Left forelimb (tissue), 1 donor: ENCODE measurements at places on chromosomes 2 and 18.

DNA sequence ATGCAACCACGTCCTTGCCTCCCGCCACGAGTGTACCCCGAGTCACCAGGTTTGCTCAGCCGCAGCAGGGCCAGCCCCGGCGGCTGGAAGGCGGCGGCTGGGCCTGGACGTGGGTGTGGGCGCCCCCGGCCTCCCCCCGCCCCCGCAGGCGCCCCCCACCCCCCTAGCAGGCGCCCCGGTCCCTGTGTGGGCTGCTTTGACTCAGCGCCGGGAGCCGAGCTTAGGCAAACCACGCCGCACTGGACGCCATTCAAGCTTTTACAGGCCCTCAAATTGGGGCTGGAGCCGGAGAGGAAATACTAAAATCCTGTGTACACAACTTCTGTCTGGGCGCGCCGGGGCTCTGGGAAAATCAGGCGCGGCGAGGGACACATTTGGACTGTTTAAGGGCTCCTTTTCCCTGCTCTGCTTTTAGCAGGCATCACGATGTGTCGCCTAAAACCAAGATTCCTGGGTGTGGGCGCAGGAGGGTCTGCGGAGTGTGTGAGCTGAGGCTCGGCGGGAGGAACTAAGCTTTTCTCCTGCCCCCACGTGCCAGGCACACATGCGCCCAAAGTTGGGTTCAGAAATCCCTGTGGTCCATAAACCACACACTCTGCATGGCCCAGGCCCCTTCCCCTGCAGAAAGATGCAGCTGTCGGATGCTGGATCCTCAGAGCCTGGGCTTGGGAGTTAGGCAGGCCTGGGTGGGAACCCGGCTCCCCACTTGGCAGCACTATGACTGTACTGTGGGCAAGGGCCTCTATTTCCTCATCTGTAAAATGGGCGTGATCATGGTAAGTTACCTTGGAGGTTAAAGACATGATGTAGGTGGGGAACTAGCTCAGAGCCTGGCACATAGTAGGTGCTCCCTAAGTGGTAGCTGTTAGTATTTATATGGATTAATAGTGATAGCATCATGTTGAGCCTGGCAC, 57.6 kb downstream of the ATOH8 start:
- DNase-seq = no peak

- DNase-seq = no peak
These were observed 134.2 kb upstream of the RND3 start for GRCh38 chr2:150621526-150622213.

DNA sequence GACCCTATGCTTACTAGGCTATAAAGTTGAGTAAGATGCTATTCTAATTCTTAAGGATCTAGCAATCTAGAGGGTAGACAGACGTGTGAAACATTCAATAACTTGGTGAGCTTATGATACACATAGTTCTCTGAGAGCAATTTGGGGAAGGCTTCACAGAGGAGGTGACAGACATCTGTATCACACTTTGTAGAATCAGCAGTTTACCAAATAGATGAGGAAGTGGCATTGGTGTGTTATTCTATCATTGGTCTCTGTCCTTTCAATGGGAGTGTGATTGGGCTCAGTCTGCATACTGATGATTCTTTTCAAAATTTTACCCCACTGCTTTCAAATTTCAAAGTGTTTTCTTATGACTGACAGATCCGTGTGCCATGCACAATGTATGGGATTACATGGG, 47.0 kb upstream of the TMEM178A start:
- DNase-seq = no peak

- no peak for DNase-seq
These were observed 2.3 kb downstream of the LYPD1 start for GRCh38 chr2:132667706-132668105.

- DNase-seq = no peak
These were observed 50.3 kb downstream of the ARL4C start for GRCh38 chr2:234446404-234447076.

GRCh38 chr2:225272173-225272572, 127.3 kb upstream of the NYAP2 start:
- no peak for DNase-seq

DNA sequence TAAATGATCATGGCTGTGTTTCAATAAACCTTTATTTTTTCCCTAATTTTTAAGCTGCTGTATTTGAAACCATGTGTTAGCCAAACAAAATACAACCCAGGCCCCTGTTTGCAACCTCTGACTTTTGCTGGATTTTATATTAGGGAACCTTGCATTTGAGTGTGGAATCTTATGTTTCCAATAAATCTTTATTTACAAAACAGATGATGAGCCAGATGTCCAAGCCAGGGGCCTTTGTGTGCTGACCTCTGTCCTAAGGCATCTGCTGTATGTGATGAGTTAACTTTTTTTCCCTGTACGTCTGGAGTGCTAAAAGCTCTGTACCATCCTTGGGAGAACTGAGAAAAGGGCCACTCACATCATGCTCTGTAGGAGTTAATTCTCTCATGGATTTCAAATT, 162.9 kb downstream of the TRIB2 start:
- no peak for DNase-seq

DNA sequence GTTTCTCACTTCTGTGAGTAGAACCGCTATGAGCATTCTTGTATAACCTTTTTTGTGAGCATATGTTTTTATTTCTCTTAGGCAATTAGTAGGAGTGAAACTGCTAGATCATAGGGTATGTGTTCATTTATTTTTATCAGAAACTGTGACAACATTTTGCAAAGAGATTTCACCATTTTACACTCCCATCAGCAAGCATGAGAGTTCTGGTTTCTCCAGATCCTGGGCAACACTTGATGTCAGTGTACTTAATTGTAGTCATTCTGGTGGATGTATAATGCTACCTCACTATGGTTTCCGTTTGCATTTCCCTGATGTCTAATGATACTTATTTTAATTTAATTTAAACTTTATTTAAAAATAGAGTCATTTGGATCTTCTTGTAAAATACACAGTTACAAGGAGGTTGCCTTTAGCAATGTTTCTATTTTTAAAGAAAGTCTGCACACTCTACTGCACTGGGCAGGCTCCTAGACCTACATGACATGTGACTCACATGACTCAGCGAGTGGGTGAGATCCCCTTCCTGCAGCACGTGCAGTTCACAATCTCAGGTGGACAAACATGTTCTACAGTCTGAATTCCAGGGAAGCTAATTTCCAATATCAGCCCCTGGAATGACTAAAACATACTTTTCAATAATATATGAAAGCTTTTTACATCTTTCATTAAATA, 127.0 kb upstream of the BCL2L11 start:
- no peak for DNase-seq

- no peak for DNase-seq
These were observed 5.7 kb downstream of the IL1B start for GRCh38 chr2:112830682-112831512.

DNA sequence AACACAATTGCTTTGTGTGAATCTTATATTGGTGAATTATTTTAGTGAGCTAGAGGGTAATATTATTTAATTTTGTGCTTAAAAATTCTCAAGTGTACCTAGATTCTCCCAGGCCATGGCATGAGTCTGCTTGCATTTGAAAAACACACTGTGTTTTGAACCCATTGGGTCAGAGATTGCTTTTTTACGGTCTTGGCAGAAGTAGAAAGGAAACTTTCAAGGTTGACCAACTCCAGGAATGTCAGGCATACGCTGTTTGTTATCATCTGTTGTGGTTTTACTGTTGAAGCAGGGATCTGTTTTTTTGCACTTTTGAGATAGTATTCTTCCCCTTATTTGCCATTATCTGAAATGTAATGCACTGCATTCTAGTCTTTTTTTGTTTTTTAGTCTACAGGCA, 377.4 kb downstream of the RPRM start:
- no peak for DNase-seq

- DNase-seq = no peak
These were observed 40.8 kb upstream of the CLASP1 start for GRCh38 chr2:121690095-121690494.

GRCh38 chr18:31738460-31739407, 21.9 kb downstream of the SLC25A52 start:
- no peak for DNase-seq

DNA sequence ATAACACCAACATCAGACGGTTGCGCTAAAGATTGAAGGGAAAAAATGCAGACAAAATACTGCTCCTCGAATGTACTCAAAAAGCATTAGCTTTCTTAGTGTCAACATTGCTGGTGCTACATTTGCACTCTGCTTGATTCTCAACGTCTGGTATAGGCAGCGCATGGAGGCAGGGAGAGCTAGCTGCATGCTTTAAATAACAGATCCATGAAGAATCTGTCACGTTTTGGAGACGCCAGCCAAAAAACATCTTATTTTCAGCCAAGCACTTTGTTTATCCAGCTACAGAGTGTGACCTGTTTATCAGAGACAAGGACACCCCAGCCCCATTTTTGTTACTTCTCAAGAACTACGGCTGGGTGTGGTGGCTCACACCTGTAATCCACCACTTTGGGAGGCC, 59.5 kb downstream of the APOB start:
- DNase-seq = no peak

DNA sequence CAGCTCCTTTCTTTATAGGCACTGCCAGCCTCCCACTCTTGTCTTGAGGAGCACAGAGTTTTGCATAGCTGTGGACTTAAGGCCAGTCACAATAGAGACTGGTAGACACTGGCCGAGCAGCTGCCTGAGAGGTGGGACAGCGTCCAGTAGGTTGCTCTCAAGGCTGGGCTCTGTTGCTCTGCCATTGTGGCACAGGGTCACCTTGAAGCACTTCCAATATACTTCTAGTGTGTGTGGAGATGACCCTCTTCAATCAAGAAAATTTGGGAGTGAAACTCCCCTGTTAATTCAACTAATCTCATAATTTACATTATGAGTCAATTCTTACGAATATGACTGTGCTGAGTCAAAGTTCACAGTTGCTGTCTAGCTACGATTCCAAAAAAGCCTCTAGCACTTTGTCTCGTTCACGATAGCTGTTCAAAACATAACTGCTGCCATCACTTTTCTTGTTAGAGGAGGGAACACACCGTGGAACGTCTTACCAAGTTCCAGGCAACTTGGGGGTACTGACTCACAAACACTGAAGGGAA, 636.2 kb downstream of the EPHA4 start:
- no peak for DNase-seq

DNA sequence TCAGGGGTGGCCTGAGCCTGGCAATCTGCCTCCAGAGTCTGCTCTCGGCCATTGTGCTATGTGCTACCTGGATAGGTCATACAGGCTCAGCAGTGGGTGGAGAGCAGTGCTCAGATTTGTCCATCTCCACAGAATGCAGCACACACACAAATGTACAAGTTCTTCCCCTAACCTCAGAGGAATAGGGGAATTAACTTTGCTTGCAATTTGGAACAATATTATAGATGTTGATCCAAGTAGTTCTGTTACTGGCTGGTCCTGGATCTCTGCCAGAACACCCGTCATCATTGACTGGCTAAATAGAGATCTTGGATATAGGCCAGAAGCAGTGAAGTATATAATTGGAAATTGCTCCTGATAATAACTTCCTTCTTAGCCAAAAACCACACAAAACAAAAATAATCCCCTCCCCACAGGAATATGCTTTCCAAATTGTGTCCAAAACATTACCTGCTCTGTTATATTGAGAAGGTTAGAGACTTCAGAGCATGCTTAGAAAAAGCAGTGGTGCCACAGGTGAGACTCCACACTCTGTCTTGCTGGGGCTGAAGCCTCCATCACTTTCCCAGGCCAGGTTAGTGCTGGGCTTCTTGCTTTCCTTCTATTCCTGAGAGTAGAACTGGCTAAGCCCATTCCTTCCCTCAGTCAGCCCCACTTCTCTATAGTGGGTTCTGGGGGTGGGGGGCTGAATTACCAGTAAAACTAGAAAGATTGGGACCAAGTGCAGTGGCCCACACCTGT, 38.8 kb downstream of the NCAPH start:
- no peak for DNase-seq

DNA sequence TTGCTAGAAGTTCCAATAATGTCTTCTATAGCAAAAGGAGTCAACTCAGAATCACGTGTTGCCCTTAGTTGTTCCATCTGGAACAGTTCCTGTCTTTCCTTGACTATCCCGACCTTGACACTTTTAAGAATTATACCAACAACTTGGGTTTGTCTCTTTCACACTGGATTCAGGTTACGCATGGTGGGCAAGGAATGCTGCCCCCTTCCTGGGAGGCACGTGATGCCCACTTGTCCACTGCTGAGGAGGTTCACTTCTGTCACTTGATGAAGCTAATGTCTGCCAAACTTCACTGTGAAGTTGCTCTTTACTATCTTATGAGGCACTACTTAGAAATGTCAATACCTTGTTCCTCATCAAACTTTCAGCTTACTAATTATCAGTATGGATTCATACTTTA, 5.3 kb downstream of the COX5B start:
- DNase-seq = no peak

- DNase-seq = no peak
These were observed 52.6 kb downstream of the TWIST2 start for GRCh38 chr2:238900511-238900910.

- no peak for DNase-seq
These were observed 27.4 kb upstream of the CCNYL1 start for GRCh38 chr2:207683879-207684627.

DNA sequence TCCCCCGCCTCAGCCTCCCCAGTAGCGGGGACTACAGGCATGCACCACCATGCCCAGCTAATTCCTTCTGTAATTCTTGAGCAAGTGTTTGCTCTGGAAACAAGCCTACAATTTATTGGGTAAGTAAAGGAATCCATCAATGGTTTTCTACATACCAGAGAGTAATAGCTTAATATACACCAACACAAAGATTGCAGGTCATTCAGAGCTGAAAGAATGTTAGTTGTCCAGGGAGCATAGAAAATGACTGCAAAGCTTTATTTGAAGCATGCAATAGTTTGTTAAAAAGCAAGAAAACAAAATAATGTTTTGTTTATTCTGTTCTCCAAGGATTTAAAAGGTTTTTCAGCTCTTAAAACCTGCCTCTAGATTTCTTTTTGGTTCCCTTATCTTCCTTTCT, 5.6 kb downstream of the IDH1 start:
- no peak for DNase-seq

DNA sequence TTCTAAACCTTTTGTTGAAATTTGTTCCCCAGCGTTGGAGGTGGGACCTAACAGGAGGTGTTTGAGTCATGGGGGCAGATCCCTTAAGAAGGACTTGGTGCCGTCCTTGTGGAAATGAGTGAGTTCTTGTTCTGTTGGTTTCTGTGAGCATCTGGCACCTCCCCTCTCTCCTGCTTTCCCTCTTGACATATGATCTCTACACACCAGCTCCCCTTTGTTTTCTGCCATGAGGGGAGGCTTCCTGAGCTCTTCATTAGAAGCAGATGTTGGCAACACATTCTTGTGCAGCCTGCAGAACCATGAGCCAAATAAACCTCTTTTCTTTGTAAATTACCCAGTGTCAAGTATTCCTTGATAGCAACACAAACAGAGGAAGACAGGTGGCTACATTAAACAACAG, 23.8 kb downstream of the NABP1 start:
- no peak for DNase-seq

- DNase-seq = no peak
These were observed 326.8 kb downstream of the LRRTM1 start for GRCh38 chr2:79977792-79978191.

DNA sequence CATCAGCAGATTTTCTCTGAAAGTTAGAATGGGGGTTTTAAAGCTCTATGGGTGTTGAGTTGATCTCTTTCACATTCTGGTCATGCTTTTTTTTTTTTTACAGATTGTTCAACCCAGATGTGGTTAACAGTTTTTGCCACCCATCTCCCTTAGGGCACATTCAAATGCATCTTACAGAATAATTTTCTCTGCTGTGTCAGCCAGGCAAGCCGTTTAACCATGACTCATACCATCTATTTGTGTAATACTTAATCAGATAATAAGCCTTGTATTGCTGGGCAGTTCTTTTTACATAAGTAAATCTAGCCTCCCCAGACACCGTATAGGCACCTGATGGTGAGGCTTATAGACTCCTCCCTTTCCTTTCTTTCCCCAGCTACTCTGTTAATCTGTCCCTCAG, 62.0 kb downstream of the TGIF1 start:
- no peak for DNase-seq
